HFFc6 (cell line): ENCODE measurements at places on chromosomes 4 and X.

DNA sequence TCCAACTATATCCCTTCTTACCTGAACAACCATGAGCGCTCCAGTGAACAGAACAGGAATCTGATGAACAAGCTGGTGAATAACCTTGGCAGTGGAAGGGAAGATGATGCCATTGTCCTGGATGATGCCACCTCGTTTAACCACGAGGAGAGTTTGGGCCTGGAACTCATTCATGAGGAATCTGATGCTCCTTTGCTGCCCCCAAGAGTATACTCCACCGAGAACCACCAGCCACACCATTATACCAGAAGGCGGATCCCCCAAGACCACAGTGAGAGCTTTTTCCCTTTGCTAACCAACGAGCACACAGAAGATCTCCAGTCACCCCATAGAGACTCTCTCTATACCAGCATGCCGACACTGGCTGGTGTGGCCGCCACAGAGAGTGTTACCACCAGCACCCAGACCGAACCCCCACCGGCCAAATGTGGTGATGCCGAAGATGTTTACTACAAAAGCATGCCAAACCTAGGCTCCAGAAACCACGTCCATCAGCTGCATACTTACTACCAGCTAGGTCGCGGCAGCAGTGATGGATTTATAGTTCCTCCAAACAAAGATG is 870.2 kb downstream of the ADGRL3 start:
- DNase-seq, result no peak

DNA sequence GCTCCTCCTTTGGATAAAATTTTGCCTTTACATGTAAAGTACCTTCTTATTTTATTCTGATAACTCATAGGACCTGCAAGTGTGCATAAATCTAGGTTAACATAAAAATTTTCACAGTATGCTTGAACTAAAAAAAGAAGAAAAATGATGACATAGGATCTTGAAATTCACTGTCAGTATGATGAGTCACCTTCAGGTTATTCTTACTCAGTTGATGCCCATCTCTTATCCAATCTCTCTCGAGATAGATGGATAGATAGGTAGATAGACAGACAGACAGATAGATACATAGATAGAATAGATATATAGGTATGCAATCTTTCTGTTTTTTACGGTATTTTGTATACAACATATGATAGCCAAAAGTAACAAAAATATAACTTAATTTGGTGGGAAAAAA is 485.5 kb downstream of the NAF1 start:
- DNase-seq, result no peak

- no peak for DNase-seq
These were observed 179.9 kb downstream of the GABRG1 start for GRCh38 chr4:45944000-45944399.

DNA sequence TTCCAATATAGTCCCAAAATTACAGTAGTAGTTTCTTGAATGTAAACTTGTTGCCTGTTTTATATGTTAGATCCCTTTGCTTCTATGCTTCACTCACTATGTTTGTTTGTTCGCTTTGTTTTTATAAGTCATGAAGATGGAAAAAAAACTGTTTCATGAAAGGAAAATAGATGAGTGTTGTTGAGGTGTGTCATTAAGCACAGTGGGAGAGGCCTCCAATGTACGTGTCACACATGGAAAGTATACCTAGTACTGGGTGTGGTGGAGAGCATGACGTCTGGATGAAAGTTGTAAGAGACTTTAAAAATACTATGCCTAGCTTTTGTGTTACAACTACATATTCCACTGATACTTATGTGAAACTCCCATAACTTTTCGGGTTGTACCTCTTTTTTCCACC is 28.4 kb downstream of the PLS3 start:
- no peak for DNase-seq
